Fibroblast of skin of right quadriceps (primary cell): ENCODE measurements at places on chromosomes 7 and 10.

DNA sequence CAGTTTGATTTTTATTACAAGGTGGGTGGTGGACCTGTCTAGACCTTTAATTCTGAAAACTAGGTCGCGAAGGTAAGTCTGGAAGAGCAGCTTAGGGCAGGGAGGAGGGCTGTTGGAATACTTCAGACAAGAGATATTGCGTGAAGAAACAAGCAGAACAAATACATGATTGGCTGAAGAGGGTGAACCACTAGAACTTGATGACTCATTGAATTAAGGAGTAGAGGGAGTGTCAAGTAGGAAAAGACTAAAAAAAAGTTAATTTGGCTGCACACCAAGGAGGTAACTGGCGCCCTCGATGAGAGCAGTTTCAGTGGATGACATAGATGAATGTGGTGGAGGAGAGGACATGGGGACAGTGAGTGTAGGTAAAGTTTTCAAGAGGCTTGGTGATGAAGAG is 41.3 kb downstream of the WNT2 start:
- DNase-seq, result no peak

DNA sequence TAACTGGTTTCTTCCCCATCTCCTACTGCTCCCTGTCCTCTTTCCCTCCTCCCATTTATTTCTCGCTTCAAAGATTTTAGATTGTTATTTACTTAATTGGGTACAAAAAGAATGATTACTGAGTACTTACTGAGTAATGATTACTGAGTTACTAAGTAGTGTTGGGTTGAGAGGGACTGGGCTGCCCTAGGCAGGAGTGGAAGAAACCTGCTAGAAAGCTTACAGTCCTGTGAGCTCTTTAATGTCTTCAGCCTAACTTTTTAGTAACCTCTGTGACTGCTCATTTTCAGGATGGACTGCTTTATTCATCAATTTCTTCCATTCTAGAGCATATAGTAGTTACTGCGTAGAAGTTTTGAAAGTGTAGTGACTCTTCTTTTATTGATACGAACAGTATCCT is 7.6 kb downstream of the PHF14 start:
- no peak for DNase-seq

- peak; percentile 75 for DNase-seq
These were observed 18.6 kb downstream of the INA start for GRCh38 chr10:103295374-103296015.

- DNase-seq, result peak; percentile 28
These were observed at the start of gene AGMO for GRCh38 chr7:15561835-15562234. AGMO (minus strand) TSS chr7:15562015.

GRCh38 chr7:20374399-20374798 is 43.7 kb downstream of the ITGB8 start:
- DNase-seq, result no peak

DNA sequence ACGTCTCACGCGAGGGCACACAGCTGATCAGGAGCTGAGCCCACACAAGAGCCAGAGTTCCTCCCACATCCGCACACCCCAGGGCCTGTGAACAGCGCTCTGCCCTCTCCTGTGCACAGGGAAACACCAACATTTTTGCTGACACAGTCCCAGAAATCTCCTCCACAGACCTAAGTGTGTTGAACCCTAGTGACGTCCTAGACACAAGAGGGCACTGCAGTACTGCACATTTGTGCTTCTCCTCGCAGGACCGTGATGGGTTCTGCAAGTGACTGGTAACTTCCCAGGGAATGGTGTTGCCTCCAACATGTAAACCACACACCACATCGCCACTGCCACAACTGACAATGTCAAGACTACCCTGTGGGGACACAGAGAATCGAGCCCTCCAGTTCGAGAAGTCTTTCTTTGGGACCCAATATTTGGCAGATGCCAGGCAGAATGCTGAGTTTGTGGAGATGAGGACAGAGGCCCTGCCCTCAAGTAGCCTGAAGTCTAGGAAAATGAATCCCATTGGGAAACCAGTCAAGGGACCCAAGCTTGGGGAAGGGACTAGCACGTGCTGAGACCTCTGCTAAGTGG is 170.3 kb downstream of the PAXIP1 start:
- DNase-seq, result no peak

- DNase-seq, result no peak
These were observed 7.2 kb downstream of the NOM1 start for GRCh38 chr7:156956727-156957126.

- DNase-seq, result peak; percentile 23
These were observed 859 bp upstream of the CH25H start for GRCh38 chr10:89207801-89208551.

- DNase-seq, result no peak
These were observed 46.7 kb downstream of the HTRA1 start for GRCh38 chr10:122508021-122508420.

DNA sequence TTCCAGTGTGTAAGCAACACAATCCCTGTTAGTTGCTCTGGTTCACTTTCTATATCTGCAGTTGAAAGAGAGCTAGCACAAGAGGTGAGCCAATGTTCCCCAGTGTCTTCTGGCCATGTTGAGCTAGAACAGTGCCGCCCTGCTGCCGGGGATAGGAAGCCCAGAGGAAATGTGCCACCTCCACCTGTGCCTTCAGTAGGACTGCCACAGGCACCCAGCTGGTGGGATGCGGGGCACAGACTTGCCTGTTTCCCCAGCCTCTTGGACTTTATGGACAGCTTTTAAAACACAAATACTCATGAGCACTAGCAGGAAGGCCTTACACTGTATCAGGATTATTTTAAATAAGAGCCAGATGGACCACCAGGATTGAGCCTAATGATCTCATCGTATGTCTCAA is 234.5 kb upstream of the COBL start:
- no peak for DNase-seq

GRCh38 chr7:97021747-97022490 is 2.7 kb downstream of the DLX5 start:
- no peak for DNase-seq

- no peak for DNase-seq
These were observed 59.6 kb downstream of the NEURL1 start for GRCh38 chr10:103552856-103553742.

DNA sequence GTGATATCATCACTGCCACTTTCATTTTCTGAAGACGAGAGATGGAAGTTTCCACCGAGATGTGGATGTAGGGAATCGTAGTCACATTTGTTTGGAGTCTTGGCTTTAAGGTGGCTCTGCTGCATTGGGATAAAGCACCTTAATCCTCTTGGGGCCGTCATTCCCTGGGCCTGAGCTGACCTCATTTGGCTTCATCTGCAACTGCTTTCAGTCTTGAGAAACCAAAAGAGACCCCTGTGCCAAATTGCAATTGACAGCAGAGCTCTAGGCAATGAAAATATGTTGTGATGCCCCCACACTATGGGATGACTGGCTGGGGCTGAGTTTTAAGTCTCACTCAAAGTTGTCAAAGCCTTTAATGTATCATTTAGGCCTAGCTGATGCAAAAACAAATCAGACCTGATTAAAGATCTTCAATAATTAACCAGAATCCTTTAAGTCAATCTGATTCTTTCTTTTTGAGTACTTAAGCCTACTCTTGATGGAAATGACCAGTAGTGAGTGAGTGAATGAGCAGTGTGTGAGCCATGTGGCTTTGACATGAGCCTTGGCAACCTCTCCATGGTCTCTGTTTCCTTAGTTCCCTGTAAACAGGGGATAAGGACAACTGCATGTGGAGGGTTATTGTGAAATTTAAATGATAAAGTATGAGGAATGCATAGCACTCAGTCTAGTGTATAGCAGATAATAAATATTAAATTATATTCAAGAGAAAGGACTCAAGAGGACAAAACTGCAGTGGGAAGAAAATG is 155.0 kb downstream of the BMPER start:
- DNase-seq, result peak; percentile 75

- peak; percentile 91 for DNase-seq
These were observed 9.9 kb downstream of the TTYH3 start for GRCh38 chr7:2641406-2642393.

DNA sequence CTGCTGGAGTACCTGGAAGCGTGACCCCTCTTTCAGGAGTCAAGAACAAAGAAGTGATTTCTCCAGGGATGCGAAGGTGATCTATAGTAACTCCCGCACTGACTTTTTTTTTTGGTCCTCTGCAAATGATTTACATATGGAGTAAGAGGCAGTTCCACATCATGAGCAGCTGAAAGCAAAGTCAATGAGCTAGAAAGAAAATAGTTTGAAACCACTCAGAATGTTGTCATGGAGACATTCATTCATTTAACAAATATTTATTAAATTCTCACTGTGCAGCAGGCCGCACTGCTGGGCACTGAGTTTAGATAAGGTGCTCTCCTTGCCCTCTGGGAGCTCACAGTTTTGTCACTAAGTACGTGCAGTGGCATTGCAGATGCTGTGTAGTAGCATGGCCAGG is 206.7 kb downstream of the CAMK1D start:
- DNase-seq, result no peak

DNA sequence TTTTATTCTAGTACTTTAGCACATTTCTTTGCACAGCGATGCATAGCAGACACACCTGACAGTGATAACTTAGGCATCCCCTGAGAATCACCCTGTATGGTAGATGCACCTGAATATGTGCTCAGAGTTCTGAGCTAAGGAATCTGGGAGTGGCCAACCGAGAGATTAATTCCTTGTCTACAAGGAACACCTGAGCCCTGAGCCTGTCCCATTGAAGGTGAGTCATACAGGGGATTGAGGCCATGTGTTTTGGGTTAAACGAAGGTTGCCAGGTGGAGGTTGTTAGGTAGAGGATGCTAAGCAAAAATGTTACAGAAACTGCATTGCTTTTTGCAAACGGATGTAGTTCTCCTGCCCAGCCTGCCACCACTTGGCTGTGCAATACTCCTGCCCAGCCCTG is 128.9 kb downstream of the AMPH start:
- DNase-seq, result no peak

DNA sequence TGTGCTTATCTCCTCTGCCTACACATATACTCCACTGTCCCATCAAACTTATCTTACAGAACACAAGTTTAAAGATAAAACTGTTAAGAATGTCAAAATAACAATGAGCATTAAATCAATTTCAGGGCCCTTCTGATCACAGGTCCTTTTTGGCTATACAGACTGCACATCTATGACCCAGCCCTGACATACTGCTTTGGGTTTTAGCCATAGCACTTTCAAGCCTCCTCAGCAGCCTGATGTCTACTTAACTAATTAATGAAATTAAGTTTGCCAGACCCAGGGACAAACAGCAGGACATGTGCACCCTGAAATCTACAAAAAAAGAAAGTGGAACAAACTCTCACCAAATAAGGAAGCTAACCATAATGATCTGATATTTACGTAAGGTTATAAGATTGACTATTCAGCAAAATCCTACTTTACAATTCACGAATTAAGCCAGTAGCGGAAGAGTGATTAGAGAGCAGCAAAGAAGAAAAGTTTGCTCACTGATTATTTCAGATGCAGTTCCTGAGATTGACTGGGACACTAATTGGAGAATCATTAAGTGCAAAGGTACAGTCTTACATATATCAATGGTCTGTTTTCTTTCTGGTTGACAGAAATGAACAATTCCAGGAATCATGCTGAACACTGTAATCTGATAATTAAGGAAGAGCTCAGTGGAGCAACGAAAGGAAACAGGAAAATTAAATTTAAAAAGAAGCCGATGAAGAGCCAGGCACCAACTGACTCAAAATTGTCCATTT is 669.3 kb upstream of the LRRN3 start:
- no peak for DNase-seq

DNA sequence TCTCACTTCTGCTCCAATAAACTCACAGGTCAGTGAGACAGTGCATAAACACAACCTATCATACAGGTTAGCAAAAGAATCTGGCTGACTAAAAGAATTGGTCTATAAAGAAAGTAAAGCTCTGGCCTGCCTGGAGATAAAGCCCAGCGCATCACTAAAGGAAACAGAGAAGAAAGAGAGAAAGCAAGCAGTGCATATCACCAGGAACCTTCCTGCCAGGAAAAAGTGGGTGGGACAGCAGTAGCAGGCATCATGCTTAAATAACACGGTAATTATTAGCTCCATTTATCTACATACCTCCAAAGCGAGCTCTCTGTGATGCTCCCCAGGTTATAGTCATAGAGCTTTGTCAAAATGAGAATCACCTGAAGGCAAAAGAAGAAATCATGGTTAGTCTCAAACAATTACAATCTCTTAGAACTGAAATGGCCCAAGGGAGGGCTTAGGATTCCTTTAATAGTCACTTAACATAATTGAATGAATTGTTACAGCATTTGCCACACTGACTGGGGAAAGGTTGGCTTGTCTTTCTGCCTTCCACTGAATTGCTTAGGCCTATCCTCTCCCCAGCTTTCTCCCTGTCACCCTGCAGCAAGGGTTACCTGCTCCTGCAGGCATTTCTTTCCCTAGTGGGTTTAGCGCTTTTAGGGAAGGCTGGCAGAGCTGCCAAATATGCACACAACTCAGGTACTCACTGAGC is 208.1 kb downstream of the SORCS1 start:
- DNase-seq, result no peak

DNA sequence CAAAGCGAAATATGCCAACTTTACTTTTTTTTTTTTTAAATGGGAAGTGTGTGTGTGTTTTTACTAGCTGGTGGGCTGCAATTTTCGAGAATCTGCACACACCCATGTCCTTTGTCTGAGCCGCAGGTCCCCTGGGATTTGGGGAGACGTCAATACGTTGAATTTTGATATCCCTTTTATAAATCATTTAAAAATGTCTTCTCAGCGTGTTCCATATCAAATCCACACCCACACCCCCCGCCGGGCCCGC is 404 bp upstream of the FMC1 start:
- no peak for DNase-seq

GRCh38 chr7:38669965-38670520 is 38.9 kb upstream of the AMPH start:
- no peak for DNase-seq

DNA sequence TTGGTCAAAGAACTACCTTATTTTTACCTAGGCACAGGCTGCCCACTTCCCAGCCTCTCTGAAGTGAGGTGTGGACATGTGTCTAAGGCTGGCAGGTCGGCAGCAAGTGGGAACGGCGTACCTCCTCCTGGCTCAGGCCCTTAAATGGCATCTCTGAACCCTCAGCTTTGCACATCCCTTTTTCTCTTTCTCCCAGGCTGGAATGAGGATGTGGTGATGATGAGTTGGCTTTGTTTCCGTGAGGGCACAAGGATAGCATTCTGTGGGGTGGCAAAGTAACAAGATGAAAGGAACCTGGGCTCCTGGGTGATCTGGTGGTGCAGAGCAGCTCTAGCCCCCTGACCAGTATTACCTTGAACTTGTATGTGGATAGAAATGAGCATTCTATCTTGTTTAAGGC is 196.8 kb downstream of the REEP3 start:
- DNase-seq, result no peak

GRCh38 chr7:42392826-42393225 is 155.8 kb upstream of the GLI3 start:
- DNase-seq, result no peak

DNA sequence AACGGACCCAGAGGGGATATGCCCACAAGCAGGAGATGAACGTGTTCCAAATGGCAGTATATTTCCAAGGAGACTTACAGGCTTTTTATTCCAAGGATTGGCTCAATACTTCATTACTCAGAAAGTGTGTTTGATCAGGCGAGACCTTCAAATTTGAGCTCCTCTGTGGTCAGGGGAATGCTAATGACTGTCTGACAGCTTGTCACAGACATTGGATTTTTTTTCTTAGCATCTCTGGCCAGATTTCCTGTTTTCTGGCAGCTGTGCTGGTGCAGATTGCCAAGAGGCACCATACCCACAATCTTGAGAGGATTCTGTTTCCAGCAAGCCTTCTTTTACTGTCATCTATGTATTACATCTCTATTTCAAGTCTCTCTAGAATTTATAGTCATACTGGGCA is 93.8 kb downstream of the C1GALT1 start:
- DNase-seq, result no peak

- DNase-seq, result no peak
These were observed 100.1 kb upstream of the BET1 start for GRCh38 chr7:94104301-94104700.

- DNase-seq, result no peak
These were observed 1.9 kb downstream of the EXOC6 start for GRCh38 chr10:92850185-92850584.
